ENCODE measurements at places on chromosomes 5 and 9. TPM values are rescaled to one million over a fixed set of nuclear protein-coding genes. Genes with fewer than 3 reads are reported as not detected.

- DNase-seq: no peak
These were observed 111.1 kb upstream of the FBN2 start for GRCh38 chr5:128649192-128649591.

- no peak for DNase-seq
These were observed 47.4 kb downstream of the HCN1 start for GRCh38 chr5:45648744-45649143.

- no peak for DNase-seq
These were observed 35.5 kb upstream of the CDKN2B start for GRCh38 chr9:22044583-22044982.

GRCh38 chr9:96129747-96130146 lies 172.2 kb downstream of the HSD17B3 start:
- DNase-seq: no peak

DNA sequence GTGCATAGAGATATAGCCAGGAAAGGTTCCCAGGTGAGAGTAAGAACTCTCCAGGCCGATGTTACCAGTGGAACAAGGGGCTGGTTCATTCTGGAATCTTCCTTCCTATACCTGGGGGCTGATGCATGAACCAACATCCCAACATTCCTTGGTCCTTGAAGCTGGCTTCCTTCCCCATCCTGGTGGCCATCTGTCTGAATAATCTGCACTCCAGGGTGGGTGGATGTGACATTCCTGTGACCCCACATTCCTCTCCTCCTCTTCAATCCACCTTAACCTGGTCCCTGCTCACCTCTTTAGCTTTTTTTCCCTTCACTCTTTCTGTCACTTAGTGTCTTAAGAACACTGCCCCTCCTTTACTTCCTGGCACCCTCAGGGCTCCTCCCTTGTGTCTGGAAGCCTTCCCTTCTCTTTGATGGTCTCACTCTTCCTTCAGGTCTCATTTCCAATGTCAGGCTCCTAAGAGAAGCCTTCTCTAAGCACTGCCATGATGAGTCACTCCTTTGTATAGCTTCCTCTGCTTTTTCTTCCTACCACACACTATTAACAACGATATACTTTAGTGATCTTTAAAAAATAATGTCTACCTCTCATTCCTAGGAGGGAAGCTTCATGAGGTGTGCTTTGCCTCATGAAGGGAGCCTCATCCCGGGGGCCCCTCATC lies 80.3 kb downstream of the BOD1 start:
- DNase-seq: no peak

DNA sequence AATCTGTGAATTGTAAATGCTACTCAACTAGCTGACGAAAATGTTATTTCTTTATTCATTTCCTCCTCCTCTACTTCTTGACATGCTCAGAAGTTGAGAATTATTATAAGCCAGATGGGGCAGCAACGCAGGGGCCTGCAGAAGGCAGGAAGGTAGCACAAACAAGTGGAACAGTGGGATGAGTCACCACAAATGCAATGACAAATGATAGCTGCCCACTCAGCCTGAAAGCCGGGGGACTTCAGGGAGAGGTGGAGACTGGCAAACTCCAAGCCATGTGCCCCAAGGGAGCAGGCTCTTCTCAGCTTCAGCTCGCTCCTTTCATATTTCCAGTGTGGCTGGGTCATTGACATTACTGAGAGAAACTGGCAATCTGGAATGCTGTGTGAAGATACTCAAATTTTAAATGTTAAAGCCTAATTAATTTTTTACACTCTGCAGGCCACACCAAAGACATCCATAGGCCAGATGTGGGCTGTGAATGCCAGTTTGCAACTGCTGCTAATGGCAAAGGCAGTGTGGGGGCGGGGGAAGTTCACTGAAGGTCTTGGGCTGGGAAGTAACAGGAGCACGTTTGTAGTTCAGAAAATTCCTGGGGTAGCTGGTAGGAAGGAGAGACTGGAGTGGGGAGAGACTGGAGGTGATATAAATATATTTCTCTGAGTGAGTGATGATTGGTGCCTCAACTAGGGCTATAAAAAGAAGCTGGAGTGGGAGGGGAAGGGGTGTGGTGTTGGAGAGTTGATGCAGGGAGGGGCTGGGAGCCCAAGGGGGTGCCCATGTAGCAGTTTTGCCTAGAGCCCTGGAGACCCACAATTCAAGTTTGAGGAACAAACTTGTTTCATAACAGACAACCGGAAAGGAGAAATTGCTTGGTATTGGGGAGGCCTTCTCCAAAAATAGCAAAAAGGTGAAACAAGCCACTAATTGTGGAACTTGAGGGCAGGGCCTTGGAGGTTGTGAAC lies 20.8 kb upstream of the ADRB2 start:
- no peak for DNase-seq

GRCh38 chr5:127562252-127562651 lies 44.8 kb downstream of the PRRC1 start:
- DNase-seq: no peak

DNA sequence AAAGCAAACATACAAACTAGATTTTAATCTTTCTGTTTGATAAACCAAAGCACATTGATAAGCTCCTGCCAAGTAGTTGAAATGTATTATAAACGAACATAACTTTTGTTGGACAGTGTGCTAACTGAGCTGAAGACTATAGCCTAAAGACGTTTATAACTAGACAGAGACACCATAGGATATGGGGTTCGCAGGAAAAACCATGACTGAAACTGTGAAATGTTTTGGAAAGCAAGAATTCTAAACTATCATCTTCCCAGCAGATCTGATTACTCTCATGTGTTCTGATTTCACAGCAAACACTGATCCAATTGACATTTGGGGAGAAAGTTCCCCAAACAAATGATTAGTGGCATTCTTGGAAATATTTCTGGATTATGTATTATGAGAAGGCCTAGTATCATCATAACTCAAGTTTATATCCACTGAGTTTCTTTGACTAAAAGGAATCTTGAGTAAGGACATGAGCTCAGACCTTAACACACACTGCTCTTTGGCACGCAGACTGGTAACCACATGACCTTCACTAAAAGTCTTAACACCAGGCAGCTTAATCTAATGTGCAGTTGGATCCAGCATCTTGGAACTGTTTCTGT lies 375.2 kb downstream of the ZNF608 start:
- no peak for DNase-seq

GRCh38 chr5:9149988-9150387 lies 395.9 kb downstream of the SEMA5A start:
- DNase-seq: no peak

GRCh38 chr9:79104951-79105350 lies 466.8 kb upstream of the TLE4 start:
- DNase-seq: no peak

DNA sequence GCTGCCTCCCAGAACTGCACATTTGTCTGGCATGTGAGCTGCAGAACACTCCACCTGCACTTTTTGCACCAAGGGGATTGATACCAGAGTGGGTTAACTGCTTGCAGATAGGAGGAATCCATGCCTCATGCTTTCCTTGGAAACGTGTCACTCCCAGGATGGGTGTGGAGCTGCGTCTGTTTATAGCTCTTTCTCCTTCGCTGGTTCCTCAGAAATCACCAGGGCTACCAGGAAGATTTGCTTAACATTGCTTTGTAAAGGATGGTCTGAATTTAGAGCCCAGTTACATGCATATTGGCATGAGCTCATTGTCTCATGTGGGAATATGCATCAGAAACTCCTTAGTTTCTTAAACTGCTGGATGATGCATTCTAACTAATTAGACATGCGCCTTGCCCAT lies 234.6 kb downstream of the GADD45G start:
- no peak for DNase-seq

The PCDHA1 gene
- not detected for total RNA-seq

The TPPP gene
- total RNA-seq: 0.66 TPM
